Epithelial cell of alveolus of lung (primary cell): ENCODE measurements at places on chromosomes 4 and X. TPM values are rescaled to one million over a fixed set of nuclear protein-coding genes. Genes with fewer than 3 reads are reported as not detected.

PDCL2 gene
- not detected in 2 replicates for total RNA-seq

AWAT2 gene
- total RNA-seq: not detected in 2 replicates

ATP10D gene
- 8.5 and 14.2 TPM in 2 replicates for total RNA-seq

FHIP1A gene
- 0.08 and 2.6 TPM in 2 replicates for total RNA-seq

GPC4 gene
- total RNA-seq: 2.3 and 3.9 TPM in 2 replicates

GUCY1A1 gene
- 0.39 and 4.2 TPM in 2 replicates for total RNA-seq

CLIC2 gene
- 0.39 and 0.88 TPM in 2 replicates for total RNA-seq

ELOVL6 gene
- 15.2 and 27.7 TPM in 2 replicates for total RNA-seq

GIMD1 gene
- not detected in 2 replicates for total RNA-seq

MAGT1 gene
- 56.0 and 69.2 TPM in 2 replicates for total RNA-seq

ATP6AP1 gene
- 46.5 and 60.7 TPM in 2 replicates for total RNA-seq

PLS3 gene
- 64.3 and 129 TPM in 2 replicates for total RNA-seq

PABPC5 gene
- total RNA-seq: 1.2 and 5.9 TPM in 2 replicates

SPANXA1 gene
- total RNA-seq: not detected in 2 replicates

CENPVL1 gene
- not detected in 2 replicates for total RNA-seq

MTNR1A gene
- total RNA-seq: 0.48 TPM in 1 of 2 replicates, not detected in the other

NKX6-1 gene
- 0.13 and 0.56 TPM in 2 replicates for total RNA-seq

MEPE gene
- total RNA-seq: not detected in 2 replicates

UGT2B11 gene
- not detected in 2 replicates for total RNA-seq
